Lung (tissue), 17 donors: ENCODE measurements at places on chromosomes 7 and 10. TPM values are rescaled to one million over a fixed set of nuclear protein-coding genes. Genes with fewer than 3 reads are reported as not detected.

Gene DRGX
- total RNA-seq: not detected

- H3K27ac ChIP-seq: no peak overlapping the region
- no peak for DNase-seq
- no peak overlapping the region for H3K4me3 ChIP-seq
- no peaks in the 10 kb centered on the region for H3K4me1 ChIP-seq
These were observed 15.1 kb downstream of the PKD1L1 start for GRCh38 chr7:47933215-47933614.

Gene SORBS1
- total RNA-seq: 68.5 TPM

DNA sequence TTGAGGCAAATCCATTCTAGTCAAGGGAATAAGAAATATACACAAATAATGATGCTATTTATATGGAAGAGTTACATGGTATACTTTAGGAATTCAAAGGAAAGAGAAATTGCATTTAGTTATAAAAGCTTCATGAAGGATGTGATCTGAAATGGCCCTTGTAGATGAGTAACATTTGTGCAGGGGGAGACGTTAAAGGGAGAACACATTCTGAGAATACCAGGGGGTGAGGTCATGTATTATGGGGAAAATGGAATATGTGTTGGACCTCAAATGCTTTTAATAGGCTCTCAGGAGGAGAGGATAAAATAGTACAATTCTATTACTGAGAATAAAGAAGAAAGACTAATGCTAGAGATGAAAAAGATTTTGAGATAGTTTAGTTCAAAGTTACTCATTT is 122.5 kb upstream of the NOBOX start:
- DNase-seq: no peak
- H3K4me1 ChIP-seq: no peaks in the 10 kb centered on the region

DNA sequence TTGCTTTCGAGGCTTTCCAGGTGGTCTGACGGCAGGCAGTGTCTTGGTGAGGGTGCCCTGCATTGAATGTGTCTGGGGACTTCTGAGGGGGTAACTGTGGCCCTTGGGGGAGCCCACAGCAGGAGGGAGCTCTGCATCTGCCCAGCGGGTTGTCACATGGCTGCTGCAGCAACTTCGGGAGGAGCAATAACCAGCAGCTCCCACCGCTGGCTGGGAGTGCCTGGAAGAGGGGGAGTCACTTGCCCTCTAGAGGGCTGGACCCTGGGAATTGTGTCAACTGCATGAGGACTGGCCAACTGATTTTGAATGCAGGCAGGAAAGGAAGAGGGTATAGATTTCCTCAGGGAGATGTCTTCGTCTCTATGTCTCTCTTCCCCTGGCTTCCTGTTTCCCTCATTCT is 26.4 kb downstream of the C10orf120 start:
- H3K4me1 ChIP-seq: no peaks in the 10 kb centered on the region
- H3K27ac ChIP-seq: no peak overlapping the region
- H3K36me3 ChIP-seq: no peaks in the 10 kb centered on the region
- H3K4me3 ChIP-seq: no peak overlapping the region
